CD4-positive, alpha-beta T cell treated with Interleukin-12 subunit alpha and Interleukin-12 subunit beta, for 1 hour (primary cell): ENCODE measurements at places on chromosomes 3 and 15.

DNA sequence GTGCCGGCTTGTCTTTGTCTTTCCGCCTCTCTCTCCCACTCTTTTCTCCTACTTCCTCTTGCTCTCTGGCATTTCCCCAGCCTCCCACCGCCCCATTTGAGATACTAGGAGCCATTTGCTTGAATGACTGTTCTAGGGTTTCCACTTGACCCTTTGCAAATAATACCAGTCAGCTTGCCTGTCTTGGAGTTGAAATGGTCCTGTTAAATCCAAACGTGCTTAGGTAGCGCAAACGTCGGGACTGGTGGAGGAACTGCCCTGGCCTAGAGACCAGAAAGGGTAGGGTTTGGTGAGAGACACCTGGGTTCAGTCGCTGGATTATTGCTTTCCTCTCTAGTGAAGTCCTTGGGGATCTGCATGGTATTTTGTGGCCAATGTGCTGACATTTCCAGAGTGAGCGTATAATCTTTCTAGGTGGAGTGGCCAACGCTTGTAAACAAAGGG lies 10.6 kb downstream of the ZIC1 start:
- DNase-seq: no peak

DNA sequence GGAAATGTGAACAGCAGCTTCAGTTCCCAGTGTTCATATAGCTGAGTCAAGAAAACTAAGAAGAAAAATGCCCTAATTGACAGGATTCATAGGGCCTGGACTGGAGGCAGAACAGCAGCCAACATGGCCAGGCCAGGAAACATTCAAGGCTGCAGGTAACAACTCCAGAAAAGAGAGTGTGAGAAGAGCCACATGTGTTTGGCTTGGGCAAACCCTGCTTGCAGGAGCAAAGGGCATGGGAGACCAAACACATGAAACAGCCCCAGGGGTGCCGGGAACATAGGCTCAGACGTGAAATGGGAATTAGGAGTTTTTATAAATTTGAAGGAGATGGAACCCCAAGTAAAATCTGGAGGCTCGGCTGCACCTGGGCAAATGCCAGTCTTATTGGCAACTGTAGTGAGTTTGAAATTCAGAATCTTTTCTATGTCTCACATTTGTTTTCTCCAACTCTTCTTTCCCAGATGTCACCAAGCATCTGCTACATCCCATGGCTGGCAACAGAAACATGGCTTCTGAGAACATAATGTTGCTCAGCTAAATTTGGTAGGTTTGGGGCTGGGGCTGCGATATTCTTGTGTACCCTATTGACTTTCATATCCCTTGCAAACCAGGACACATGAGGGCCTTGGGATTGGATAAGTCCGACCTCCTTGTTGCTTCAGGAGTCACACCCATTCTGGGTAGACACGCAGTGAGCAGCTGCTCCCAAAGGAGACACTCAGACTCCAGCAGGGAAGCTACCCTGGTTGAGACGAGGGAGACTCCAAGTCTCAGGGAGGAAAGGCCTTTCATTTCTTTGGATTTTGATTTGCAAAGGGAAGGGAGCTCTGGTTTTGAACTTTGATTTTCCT lies 98.9 kb upstream of the CLSTN2 start:
- no peak for DNase-seq

- DNase-seq: no peak
These were observed 128.5 kb downstream of the CHSY1 start for GRCh38 chr15:101123222-101123910.

DNA sequence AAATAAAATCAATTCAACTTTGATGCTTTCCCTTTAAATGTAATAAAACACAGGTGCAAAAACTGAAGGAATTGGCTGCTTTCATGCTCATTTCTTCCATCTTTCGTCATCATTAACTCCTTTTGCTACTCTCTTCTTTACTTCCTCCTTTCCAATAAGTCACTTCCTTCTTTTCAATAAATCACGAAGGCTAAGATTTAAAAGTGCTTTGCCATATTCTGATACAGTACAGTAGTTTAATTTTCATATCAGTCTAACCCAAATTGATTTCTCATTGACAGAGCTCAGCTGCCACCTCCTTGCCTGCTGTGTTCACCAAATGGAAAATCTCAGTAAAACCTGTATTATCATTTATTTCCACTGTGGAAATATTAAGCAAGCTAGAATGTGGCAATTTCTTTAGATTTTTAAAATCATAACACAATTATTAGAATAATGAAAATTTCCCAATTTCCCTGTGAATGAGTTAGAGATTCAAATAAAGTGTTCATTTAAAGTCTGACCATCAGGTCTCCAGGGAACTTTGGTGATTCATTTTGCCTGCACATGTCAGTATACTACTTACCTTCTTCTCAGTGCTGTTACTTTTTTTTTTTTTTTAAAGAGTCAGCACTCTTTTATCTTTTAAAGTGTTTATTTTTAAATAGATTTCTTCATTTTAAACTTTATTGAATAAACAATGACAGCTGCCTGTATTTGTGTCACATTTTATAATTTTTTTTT lies 41.6 kb downstream of the NANOGP8 start:
- no peak for DNase-seq

GRCh38 chr3:189792046-189792929 lies 161.1 kb downstream of the TP63 start:
- DNase-seq: no peak

GRCh38 chr3:25719321-25719720 lies 54.6 kb upstream of the TOP2B start:
- DNase-seq: no peak

DNA sequence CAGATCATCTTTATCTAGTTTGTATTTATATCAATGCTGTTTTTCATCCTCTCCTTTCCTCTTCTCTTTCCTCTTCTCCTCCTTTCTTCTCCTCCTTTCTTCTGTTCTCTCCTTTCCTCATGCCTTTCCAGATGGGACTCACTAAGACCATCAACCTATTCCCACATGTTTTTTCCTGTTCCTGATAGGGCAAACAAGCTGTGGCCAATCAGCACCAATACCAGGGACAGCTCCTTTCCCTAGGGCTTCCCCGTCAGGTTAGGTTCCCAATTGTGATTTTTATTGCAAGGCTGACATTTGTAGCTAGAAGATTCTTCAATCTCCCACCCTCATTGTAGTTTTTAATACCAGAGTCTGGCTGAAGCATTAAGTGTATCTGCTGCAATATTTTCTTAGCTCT lies 76.3 kb upstream of the COL8A1 start:
- DNase-seq: no peak

DNA sequence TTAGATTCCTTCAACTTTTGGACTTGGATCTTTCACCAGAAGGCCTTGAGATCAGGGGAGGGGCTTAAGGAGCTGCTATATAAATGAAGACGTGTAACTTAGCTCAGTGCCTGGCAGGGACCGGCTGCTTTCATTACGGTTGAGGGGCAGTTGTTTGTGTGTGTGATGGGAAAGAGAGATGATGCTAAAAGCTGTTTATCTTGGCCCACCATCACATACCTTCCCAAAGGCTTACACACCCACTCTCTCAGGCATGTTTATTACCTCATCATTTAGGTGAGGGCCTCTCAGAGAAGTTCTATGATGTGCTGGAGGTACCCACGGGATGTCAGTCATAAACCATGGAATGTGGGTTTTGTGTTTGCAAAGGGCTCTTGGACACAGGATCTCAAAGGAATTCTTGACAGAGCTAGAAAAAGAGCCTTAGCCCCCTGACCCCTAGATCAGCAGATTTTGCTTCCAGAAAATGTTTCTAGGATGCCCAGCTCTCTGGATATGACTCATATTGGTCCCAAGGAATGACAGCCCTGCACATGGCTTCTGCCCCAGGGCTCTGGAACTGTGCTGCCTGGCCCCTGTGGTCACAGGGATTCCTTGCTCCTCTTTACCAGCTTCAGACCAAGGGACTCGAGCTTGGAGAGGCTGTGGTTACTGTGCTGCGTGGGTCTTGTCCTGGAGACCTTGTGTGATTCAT lies 15.9 kb upstream of the SMAD3 start:
- DNase-seq: no peak

GRCh38 chr3:40292637-40293349 lies 16.7 kb upstream of the EIF1B start:
- no peak for DNase-seq

- DNase-seq: no peak
These were observed 260.6 kb downstream of the MEX3B start for GRCh38 chr15:81785181-81785580.

DNA sequence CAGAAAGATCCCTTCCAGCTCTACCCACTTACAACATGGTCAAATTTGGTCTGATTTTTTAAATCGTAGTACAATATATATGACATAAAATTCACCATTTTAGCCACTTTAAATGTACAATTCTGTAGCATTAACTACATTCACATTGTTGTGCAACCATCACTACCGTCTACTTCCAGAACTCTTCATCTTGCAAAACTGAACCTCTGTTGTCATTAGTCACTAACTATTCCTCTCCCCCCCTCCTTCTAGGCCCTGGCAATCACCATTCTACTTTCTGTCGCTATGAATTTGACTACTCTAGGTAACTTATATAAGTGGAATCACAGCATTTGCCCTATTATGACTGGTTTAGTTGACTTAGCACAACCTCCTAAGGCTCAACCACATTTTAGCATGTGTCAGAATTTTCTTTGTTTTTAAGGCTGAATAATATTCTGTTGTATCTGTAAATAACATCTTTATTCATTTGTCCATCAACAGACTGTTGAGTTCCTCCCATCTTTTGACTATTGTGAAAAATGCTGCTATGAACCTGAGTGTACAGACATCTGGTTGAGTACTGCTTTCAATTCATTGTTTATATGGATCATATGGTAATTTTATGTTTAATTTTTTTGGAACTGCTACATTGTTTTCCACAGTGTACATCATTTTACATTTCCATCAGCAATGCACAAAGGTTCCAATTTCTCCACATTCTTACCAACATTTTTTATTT lies 35.5 kb upstream of the CCR2 start:
- no peak for DNase-seq

DNA sequence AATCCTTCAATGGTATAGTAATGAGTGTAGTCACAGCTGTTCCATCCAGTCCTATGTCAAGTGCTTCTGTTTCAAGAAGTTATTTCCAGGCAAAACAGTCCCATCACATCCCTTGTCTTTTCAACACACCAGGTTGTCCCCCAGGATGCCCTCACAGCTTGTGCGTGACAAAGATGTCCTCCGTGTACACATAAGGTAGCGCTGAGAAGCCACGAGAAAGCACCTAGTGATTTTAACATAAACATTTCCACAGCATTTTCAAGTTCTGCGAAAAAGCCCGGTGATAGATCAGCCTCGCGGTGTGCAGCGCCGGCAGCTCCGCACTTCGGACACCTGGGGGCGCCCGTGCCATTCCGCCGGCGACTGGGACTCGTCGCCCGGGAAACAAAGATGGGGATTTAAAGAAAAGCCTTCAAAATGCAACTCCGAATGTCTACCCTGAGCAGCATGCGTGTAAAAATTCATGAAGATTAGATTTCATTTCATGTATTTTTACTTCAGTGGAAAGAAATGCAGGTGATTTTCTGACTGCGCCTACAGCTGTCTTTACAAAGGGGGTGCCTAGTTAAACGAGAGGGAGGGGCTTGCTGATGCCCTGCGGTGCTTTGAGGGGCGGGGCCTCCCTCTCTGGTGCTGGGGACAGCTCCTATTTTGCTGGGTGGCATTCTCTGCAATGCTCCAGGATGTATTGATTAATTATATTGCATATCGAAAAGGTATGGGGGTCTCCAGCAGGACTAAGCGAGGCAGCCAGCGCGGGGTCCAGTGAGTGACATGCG lies 49.9 kb downstream of the KY start:
- peak; percentile 42 for DNase-seq

DNA sequence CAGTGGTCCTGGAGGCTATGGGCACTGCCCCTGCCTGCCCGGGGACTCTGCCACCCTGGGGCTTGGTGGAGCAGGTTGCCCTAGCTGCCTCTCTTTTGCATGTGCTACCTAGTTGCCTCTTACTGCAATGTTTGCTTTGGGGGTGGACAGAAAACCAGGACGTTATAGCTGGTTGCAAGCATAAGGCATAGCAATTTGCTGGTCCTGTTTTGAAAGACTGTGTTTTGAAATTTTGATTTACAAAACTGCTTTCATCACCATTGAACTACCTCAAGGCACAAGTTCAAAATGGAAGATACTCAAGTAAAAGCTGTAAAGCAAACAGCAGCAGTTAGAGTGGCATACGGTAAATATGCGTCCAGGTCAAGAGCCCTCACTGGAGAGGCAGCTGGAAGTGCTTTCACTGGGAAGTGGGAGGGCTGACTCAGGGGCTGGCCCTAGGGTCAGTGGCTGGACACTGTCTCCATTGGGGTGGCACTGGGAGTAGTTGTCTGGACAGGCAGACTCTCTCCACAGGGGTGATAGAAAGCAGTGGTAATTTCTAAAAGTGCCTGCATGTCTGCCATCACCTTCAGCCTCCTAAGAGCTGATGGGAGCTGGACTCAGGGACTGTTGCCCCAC lies 138.1 kb downstream of the CHDH start:
- DNase-seq: no peak

DNA sequence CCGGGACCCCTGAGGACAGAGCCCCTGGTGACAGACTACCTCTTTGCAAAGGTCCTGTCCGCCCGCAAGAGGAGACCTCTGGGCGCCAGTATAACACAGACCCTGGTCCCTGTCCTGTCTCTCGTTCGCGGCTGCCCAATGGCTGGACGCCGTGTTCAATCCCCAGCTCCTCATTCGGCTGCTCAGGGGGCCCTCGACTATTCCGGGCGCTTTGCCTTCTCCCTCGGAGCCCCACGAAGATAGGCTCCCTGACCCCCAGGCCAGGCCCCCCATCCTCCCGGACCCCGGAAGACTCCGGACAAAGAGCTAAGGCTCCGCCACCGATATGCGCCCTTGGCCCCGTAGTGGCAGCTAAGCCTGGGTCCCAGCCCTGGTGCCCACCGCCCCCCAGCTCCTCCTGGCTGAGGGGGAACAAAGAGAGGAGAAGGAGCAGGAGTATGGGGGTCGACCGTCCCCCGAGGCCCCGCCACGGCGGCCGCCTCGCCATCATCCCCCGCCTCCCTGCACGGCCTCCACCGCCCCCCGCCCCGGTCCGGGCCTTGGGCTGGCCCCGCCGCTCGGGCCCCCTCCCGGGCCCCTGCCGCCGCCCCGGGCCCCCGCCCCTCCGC lies 437 bp downstream of the CELSR3 start:
- DNase-seq: no peak

- DNase-seq: no peak
These were observed 1.7 kb downstream of the RASSF1 start for GRCh38 chr3:50338965-50339364.

DNA sequence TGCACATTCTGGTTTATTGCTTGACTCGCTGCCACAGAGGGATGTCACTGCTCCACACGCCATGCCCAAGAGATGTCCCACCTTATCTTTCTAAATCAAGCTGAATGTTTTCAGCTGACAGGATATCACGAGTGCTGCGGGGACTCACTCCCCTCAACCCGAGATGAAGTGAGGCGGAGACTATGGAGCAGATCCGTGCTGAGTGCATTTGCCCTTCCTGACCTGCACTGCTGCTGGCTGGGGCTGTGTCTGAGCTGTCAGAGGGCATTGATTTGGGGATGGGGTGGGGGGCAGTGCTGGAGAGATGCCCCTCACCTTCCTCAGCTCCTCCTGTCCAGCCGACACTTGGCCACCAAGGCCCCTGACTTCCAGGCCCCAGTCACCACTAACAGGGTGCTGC lies 40.5 kb upstream of the CSPG4 start:
- no peak for DNase-seq

- DNase-seq: no peak
These were observed 96.3 kb upstream of the SLC6A6 start for GRCh38 chr3:14306142-14306541.

GRCh38 chr15:72856549-72857040 lies 73.0 kb upstream of the ADPGK start:
- DNase-seq: no peak

GRCh38 chr3:33419948-33420347 lies 20.3 kb downstream of the UBP1 start:
- DNase-seq: no peak
